ENCODE measurements at places on chromosomes 11 and 22. TPM values are rescaled to one million over a fixed set of nuclear protein-coding genes. Genes with fewer than 3 reads are reported as not detected.

DNA sequence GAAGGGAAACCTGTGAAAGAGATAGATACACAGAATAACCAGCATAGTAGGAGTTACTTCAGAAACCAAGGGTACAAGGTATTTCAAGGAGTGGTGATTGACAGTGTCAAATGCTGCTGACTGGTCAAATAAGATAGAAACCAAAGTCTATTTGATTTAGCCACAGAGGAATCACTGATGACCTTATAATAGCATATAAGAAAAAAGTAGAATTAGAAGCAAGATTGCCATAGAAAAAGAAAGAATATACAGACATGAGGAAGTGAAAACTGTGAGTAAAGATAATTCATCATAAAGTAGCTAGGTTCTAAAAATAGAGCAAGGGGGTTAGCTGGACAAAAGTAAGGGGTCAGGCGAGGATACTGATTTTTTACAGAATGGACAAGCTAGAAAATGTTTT is 14.2 kb downstream of the ZBTB44 start:
- DNase-seq, result no peak

The ZNF70 gene
- polyA plus RNA-seq, result 1.6 TPM

DNA sequence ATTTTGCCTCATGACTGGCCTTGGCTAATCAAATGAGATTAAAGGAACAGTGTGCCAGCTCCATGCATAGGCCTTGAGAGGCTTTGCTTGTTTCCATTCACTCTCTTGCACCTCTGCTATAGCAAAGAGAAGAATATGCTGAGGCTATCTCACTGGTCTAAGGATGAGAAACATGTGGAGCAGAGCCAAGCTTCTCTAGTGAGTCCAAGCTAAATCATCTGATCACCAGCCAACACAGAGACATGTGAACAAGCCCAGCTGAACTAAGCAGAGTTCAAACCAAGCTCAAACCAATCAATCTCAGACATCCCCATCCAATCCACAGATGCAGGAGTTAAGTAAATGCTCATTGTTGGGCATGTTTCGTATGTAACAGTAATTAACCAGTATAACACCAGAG is 69.4 kb upstream of the API5 start:
- DNase-seq, result no peak

- no peak for DNase-seq
Measured at GRCh38 chr11:69429716-69430491, 51.6 kb upstream of the LINC01488 start.

GRCh38 chr22:33380789-33381530 is 322.8 kb upstream of the SYN3 start:
- DNase-seq, result no peak

- no peak for DNase-seq
Measured at GRCh38 chr11:68468217-68468828, 7.8 kb downstream of the PPP6R3 start.

DNA sequence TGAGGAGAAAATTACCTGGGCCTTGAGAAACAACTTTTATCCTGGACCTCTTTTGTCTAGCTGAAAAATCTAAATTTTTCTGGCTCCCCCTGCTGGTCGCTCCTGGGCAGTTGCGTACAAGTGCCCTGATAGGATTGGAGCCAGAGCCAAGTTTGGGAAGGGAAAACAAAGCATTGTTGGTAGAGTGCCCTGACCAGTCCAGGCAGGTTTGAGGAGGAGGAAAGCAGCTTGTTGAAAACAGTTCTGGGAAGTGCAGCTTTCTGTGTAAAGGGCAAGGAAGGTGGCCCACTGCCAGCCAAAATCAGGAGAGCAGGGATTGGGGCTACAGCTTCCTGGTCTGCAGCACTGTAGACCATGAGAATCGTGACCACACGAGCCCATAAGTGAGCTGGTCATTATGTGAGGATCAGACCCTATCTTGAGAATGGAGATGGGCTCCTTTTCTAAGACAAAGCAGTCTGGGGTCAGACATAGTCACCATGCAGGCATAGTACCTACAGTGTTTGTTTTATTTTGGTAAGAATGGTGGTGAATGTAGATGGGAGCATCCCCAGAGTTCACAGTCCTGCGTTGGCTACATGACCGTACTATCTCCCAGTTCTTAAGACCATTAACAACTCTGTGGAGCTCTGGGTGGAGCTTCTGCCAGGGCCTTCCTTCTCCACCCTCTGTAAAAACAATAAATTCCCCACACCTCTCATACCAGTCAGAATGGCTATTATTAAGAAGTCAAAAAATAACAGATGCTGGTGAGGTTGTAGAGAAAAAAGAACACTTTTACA is 21.3 kb upstream of the PIK3IP1 start:
- DNase-seq, result peak; percentile 77

DNA sequence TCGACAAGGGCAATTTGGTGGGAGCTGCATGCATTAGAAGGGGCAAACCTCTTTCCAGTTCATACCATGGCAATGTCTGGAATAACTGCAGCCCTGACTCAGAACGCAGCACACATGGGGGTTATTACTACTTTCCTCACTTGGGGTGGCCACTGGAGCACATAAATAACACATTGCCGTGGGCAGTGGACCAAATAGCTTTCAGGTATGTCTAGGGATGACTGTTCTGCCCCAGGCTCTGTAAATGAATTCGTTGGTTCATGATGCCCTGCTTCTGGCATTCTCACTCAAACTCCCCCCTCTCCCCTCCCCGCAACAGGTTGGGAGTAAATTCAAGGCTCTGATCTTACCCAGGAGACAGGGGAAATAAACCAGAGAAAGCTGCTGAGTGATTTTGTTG is 238.0 kb upstream of the PLET1 start:
- no peak for DNase-seq

DNA sequence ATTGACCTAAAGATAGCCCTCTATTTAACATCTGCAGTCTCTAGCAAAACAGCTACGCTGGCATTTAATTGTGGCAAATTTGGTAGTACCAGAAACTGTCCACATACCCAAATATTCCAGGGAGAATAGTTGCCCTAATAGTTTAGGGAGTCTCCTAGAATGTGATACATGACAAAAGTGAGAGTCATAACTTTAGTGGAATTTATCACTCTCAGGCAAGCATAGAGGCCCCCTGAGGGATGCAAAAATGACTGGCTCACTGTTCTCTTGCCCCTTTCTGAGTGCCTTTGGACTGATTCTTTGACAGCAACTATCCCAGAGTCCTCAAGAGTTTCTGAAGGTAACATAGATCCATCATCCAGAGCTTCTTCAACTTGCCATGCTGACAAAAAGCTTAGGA is 2.3 kb upstream of the OR51B4 start:
- DNase-seq, result no peak

- DNase-seq, result no peak
Measured at GRCh38 chr11:28976801-28977145, 868.6 kb downstream of the METTL15 start.

GRCh38 chr11:28837599-28837998 is 729.4 kb downstream of the METTL15 start:
- DNase-seq, result no peak
